ENCODE measurements at places on chromosomes 7 and 10.

GRCh38 chr7:29040579-29040925 is 82.4 kb upstream of the TRIL start:
- no peak for DNase-seq

- DNase-seq, result no peak
Observed at GRCh38 chr10:27723436-27723835, 22.2 kb downstream of the MKX start.

GRCh38 chr10:106971411-106971831 is 193.1 kb downstream of the SORCS1 start:
- DNase-seq, result no peak

DNA sequence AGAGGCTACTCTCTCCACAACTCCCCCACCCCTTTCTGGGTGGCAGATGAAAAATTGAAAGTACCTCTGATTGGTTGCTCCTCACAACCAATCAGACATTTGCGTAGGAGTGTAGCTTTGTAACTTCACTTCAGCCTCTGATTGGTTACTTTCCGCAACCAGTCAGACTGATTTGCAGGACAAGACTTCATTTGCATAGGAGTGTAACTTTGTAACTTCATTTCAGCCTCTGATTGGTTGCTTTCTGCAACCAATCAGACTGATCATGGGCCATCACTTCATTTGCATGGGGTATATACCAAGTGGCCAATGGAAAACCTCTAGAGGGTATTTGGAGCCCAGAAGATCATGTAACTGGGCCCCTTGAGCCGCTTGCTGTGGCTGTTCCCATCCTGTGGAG is 25.6 kb downstream of the CDNF start:
- no peak for DNase-seq

- DNase-seq, result no peak
Observed at GRCh38 chr7:76377186-76377918, 18.6 kb upstream of the YWHAG start.

GRCh38 chr10:36188461-36188860 is 546.4 kb upstream of the FZD8 start:
- DNase-seq, result no peak

GRCh38 chr10:122362031-122362592 is 12.4 kb upstream of the PLEKHA1 start:
- no peak for DNase-seq

DNA sequence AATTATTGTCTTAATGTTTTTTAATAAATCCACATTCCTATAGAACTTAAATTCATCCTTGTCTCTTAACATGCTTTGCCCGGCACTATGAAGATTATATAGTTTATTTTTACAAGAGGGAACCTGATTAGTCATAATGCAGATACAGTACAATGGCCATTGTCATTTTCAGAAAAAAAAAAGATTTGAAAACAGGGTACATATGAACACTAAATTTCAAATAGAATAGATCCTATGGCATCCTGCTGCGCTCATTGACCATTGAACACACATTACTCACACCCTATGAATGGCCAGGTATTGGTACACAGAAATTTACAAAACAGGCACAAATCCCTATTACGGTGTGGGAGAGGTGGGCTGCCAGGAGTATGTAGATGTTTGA is 2.0 kb upstream of the KLF6 start:
- DNase-seq, result no peak

GRCh38 chr7:70217571-70217970 is 619.3 kb downstream of the AUTS2 start:
- no peak for DNase-seq

DNA sequence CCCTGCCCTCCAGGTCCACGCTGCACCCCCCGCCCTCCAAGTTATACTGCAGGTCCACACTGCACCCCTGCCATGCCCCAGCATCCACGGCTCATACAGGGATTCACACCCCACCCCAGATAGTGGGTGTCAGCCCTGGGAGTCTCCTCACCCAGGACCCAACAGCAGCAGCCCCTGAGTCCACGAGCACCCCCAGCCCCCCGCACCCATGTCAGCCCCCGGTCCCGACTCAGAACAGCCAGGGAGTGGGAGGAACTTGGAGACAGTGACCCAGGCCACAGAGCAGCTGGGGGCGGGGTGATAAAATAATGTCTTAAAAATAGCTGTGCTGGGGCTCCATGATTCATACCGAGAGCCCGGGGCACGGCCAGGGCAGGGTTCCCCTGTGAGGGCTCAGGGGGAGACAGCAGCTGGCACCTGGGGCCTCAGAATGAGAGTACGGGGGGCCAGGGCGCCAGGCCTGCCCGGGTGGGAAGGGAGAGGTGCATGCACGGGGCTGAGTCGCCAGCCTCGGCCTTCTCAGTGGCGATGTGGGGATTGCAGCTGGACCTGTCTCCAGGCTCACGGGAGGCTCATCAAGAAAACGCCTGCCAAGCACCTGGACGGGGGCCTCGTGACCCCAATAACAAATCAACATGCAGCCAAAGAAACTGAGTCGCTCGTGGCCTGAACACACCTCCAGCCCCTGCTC is 29.8 kb downstream of the ADAP1 start:
- DNase-seq, result no peak

DNA sequence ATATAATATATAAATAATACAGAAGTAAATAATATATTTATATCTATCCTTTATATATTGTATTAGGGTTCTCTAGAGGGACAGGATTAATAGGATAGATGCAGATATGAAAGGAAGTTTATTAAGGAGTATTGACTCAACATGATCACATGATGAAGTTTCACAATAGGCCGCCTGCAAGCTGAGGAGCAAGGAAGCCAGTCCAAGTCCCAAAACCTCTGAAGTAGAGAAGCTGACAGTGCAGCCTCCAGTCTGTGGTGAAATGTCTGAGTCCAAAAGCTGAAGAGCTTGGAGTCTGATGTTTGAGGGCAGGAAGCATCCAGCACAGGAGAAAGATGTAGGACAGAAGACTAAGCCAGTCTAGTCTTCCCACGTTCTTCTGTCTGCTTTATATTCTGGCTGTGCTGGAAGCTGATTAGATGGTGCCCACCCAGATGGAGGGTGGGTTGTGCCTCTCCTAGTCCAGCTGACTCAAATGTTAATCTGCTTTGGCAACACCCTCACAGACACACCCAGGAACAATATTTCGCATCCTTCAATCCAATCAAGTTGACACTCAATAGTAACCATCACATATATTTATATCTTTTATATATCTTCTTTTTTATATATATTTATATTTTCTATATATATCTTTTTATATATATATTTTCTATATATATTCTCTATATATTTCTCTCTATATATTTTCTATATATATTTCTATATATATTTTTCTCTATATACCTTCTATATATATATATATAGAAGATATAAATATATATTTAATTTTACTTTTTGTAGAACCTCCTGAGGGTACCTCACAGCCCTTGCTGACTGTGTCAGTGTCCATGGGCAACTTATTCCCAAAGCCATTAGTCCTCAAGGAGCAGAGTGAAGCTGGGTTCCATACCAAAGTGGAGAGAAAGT is 24.6 kb upstream of the AKR1B10 start:
- DNase-seq, result no peak

- no peak for DNase-seq
Observed at GRCh38 chr10:86759073-86759672, 2.8 kb downstream of the BMPR1A start.
